ENCODE measurements at places on chromosomes 2 and 18. TPM values are rescaled to one million over a fixed set of nuclear protein-coding genes. Genes with fewer than 3 reads are reported as not detected.

The TMEM163 gene
- not detected for total RNA-seq

The FLACC1 gene
- total RNA-seq = 2.0 TPM

The OBSL1 gene
- total RNA-seq = 53.2 TPM

The DSC1 gene
- total RNA-seq = not detected

The FN1 gene
- 267 TPM for total RNA-seq

The ANKRD30B gene
- total RNA-seq = not detected

The ALPG gene
- not detected for total RNA-seq
